ENCODE measurements at places on chromosomes 2 and 18.

GRCh38 chr2:17199741-17200140 is 318.5 kb downstream of the RAD51AP2 start:
- no peak for DNase-seq

GRCh38 chr18:77096936-77097886 is 35.4 kb downstream of the MBP start:
- no peak for DNase-seq

GRCh38 chr2:42957861-42958301 is 165.5 kb upstream of the HAAO start:
- DNase-seq: no peak

GRCh38 chr2:98469862-98470544 is 25.3 kb downstream of the INPP4A start:
- no peak for DNase-seq

DNA sequence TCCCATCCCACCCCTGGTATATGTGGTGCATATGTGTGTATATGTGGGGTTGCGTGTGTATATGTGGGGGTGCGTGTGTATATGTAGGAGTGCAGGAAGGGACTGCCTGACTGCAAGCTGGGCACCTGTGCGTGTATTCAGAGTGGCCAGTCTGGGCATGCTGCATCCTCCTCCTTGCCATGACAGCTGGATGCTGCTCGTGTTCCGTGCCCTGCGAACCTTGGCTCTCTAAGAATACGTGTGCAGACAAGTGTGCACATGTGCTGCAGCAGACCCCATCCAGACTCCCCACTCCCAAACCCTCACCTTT is 222.1 kb downstream of the CELF4 start:
- DNase-seq: no peak

- DNase-seq: no peak
These were observed 260.3 kb downstream of the HDAC4 start for GRCh38 chr2:239140346-239141020.

DNA sequence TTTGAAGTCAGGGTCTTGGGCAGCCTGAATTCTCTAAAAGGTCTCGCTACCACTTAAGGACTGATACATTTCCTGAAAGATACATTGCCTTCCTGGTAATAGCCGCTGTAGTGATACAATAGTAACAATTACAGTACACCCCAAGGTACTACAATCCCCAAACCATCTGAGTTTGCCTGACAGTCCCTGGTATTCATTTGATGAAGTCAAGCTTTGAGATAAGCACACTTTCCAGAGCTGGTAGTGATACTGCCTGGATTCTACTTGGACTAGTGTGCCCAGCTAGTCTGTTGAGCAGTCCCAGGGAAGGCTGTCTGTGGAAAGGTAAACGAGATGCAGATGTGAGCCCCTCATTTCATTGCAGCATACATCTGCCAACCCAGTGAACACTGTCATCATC is 24.4 kb upstream of the ITGB6 start:
- no peak for DNase-seq
